ENCODE measurements at places on chromosomes 3 and 15.
A peak's percentile ranks its signal among the peaks of the same experiment; 100 is the strongest.

- DNase-seq, result no peak
Measured at GRCh38 chr3:25344670-25345069, 83.4 kb upstream of the RARB start.

DNA sequence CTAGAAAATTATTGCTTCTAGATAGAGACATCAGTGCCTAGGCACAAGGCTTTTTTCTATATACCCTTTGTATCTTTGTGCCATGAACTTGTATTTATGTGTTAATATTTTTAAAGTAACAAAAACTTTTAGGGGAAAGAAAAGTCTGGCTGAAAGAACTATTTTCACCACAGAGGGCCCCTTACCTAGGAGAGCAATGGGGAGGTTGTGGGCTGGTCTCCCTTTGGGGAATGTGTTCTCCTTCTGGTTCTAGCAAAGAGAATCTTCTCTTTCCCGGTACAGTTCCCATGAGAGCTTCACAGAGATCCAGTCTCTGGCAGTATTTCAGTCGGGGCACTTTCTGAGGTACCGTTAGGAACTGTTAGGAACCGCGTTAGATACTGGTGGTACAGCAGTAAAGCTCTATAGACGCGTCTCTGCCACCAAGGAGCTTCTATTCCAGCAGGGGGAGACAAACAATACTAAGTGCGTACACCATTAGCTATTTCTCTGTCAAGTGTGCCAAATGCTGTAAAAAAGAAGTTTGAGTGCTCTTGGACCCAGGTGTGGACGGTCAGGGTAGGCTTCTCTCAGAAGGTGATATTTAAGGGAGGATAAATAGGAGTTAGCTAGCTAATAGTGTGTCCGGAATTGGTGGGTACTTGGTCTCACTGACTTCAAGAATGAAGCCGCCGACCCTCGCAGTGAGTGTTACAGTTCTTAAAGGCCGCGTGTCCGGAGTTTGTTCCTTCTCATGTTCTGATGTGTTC is 4.6 kb upstream of the EPB42 start:
- peak; percentile 65 for DNase-seq

- no peak for DNase-seq
Measured at GRCh38 chr15:87118846-87119245, 1039.2 kb downstream of the AGBL1 start.

GRCh38 chr15:42549032-42549491 is 424 bp downstream of the HAUS2 start:
- DNase-seq, result no peak

- DNase-seq, result no peak
Measured at GRCh38 chr3:58383904-58384303, 49.7 kb downstream of the PDHB start.

DNA sequence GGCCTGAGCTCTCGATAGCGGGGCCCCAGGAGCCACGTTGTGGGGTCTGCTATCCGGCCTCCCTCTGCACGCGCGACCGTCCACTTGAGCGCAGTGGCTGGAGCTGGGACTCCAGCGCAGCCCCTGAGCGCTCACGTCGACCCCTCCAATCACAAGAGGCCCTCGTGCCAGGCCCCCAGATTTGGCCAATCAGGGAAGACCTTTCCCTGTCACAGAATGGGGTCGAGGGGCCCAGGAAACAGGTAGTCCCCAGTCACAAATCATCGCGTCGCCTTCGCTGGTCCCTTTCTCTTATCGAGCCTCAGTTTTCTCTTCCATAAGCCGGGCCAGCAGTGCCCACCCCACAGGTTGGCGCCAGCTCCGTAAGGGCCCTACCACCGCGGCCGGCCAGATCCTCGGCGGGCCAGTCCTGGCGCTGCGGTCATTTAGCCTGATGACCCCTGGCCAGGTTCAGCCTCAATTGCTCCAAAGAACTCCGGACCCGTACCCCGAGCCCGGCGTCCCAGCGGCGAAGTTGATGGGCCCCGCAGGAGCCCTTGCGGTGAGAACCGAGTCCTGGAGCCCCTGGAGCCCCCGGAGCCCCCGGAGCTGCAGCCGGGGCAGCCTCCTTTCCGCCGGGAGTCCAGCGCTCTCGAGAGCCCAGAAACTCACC is 435 bp downstream of the ALDH1L1 start:
- DNase-seq, result no peak

- DNase-seq, result no peak
Measured at GRCh38 chr15:76163457-76164295, 103.9 kb downstream of the TMEM266 start.

DNA sequence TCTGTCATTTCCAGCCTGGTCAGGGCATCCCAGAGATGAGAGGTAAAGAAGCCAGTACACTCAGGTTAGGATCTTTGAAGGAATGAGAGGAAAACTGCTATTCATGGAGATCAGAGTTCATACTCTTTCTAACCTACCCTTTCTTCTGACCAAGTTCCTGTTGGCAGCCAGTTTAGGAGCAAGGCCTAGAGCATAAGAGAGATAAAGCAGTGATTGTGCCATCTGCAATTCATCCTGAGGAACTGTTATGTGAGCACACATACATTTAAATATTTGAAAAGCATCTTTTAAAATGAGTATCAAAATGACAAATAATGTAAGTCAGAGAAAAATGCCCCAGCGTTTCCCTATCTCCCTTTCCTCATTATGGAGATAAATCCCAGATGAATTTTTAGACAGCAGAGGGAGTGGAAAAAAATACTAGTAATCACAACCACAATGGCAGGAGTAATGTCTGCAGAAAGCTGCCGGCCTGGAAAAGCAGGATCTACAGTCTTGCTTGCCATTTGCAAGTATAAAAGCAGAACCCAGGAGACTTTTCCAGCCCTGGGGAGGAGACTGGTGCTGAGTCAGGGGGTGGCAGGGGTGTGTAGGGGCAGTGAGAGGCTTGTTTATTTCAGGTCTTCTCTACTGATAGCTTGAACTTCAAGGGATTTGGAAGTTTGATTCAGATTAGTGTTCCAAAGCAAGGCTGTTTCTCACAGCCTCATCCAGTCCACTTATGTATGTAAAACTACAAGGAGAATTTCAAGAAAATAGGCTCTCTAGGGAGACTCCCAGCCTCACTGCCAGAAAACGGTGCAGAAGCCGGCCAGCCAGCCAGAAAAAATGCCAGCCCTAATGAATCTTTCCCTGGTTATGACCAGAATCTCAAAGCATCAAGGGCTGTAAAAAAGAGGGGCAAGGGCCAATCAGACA is 1052.4 kb downstream of the TUSC7 start:
- no peak for DNase-seq

DNA sequence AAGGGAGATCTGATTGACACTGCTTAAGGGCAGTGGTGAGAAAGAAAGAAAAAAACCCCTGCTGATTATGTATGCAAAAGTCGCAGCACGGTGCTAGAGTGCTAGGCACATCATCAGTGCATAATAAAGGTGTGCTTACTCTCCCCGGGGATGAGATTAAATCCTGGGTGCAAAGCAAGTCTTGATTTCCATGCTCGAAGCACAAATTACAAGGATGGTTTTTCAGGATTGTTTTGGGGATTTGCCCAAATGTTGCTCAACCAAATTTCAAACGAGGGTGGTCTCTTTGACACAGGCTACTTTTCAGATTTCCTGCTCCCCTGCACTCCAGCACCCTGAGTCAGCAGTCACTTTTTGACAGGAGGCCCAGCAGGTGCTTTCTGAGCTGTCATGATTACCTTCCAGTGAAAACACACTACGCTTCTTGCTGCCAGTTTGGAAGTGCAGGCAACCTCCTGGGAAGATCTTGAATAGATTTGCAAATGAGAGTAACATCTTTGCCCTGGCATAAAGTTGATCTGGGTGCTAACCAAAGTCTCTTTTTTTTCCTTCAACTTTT is 167.5 kb upstream of the TRIM42 start:
- no peak for DNase-seq

- no peak for DNase-seq
Measured at GRCh38 chr15:67188551-67189218, 65.8 kb downstream of the AAGAB start.

GRCh38 chr3:187919048-187919447 is 173.8 kb upstream of the BCL6 start:
- DNase-seq, result peak; percentile 71

DNA sequence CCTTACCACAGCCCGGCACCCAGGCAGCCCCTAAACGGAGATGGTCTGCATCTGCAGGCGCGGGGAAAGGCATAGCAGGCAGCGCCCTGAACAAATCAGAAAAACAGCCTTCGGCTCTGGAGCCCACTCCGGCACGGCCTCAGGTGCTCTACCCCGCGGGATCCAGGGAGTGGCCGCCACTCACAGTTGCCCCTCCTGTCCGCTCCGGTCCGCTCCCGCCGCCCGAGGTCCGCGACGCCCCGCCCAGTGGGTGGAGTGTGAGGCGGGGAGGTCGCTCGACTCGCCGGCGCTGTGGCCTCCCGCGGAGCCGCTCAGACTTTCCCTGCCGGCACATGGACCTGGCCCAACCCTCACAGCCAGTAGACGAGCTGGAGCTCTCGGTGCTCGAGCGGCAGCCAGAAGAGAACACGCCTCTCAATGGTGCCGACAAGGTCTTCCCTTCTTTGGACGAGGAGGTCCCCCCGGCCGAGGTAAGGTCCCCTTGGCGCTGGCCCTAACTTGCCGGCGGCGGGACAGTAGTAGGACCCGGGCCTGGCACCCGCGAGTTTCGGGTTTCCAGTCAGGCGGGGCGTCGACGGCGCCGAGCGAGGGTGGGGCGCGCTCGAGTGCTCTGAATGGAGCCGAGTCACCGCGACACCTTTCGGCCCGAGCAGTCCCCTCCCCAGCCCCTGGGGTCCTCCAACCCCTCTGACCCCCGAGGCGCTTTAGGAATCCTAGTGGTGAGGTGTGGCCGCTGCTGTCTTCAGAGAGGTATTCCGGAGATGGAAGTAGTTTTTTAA is at the start of gene C3orf52:
C3orf52 (plus strand) TSS at position 314 of the 779 bp plus-strand sequence; CDS start at position 333, 19 bp downstream.
- peak; percentile 62 for DNase-seq

DNA sequence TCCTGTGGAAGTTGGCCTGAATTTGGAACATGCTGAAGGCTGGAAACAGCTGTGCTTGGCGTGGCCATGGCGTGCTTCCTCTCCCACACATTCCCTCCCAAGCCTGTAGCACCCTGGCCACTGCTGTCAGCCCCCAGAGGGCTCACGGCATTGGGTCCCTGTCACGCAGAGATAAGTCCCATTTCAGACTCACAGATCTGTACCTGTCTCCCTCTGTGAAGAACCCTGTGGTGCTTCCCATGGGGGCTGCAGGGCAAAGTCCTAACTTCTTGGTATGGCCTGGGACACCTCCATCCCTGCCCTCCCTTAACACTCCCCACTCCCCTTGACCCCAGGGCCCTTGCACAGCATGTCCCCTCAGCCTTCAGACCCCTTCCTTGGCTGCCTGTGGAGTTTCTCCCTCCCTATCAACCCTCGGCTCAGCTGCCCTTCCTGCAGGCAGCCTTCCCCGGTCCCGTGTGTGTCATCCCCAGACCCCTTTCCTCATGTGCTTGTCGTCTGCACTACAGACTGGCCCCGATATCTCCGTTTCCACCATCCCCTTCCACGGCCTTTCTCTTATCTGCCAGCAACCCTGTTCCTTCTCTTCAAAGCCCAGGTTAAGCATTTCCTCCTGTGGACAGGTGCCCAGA is 28.6 kb downstream of the ABTB1 start:
- DNase-seq, result no peak

GRCh38 chr15:100786901-100787566 is 92.6 kb upstream of the ALDH1A3 start:
- no peak for DNase-seq

DNA sequence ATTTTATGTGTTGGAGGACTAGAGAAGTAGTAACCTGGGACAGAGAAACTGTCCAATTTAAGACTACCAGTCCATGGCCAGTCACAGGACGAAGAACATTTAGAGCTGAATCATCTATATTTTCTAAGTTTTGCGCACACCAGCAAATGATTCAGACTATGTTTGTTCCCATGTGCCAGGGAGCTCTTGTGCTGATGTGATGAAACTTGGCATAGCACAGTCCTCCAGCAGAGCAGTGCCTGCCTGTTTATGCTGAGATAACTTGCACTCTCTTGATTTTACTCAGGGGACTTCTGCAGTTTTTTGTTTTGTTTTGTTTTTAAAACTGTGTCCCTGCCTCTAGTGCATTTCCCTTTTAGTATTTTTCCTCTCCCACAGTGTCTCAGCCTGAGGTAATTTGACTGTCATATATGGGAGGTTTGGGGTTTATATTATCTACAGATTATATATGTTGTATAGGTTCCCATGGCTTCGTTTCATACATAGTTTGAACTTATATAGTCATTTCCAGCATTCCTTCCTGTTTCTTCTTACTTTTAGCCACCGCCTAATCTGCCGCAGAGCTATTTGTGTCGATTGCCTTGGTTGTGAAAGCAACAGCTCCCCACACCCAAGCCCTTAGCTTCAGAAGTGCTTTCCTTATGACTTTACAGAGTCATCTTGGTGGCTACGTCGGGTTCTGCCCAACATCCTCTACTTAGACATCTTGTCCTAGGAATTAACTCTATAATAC is 45.5 kb downstream of the PPM1L start:
- peak; percentile 52 for DNase-seq

GRCh38 chr15:65156692-65157091 is 23.1 kb upstream of the PDCD7 start:
- DNase-seq, result no peak

GRCh38 chr3:42668793-42669217 is 15.3 kb downstream of the ZBTB47 start:
- no peak for DNase-seq

DNA sequence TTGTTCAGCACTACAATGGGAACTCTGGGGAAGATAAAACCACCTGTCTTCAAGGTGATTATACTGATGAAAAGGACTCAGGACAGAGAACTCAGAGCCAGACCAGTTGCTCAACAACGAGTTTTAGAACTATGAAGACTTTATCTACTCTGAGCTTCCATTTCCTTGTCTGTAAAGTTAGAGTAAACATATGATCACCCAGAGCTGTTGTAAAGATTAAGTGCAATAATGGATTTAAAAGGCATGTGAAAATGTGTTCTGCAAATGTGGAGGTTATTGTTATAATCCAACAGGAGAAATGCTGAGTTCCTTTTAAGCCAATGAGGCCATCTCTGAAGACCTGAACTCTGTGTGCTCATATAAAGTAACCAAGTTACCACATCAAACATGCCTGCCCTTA is 139.7 kb upstream of the CMC1 start:
- DNase-seq, result no peak

GRCh38 chr3:137105277-137105977 is 147.6 kb downstream of the IL20RB start:
- DNase-seq, result peak; percentile 49

DNA sequence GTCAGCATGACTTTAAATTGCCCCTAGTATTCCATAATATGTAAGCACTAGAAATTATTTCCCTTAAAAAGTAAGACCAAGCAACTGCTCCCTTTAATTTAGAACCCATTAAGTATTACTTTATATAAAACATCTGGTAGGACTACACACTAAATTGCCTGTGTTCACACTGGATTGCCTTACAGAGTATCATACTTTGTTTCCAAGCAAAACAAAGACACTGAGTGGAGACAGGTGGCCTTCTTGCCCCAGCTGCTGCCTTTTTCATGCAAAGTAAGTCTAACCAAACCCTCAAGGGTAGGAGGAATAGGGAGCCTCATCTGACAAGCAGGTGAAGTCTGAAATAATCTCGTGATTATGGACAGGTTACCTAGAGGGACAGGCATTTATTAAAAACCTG is 87.3 kb downstream of the PEX5L start:
- DNase-seq, result no peak

All from CD4-positive, alpha-beta T cell treated with Interleukin-17A for 1 hour (primary cell).